ENCODE measurements at places on chromosomes 3 and 15.

GRCh38 chr15:51483985-51484384 lies 138.6 kb downstream of the DMXL2 start:
- DNase-seq = no peak

- DNase-seq = no peak
These were observed 325.9 kb upstream of the TBL1XR1 start for GRCh38 chr3:177523067-177523675.

- DNase-seq = no peak
These were observed 164.5 kb downstream of the SLCO3A1 start for GRCh38 chr15:92017882-92018534.

DNA sequence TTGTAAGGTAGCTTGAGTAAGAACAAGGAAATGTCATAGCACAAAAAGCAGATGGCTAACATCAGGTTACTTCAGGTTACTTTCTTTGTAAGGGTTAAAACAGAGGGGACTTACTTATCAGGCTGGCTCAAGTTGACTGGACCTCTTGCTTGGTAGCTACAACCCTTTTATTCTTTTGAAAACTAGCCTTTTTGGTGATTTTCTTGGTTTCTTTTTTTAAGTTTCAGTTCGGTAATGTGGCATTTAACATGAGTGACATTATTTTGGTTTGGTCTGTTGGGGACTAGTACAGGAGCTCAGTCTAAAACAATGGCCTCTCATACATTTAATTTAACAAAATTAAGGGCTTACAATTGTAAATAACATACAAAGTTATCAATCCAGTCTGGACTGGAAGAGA lies 621.4 kb downstream of the OTOL1 start:
- DNase-seq = no peak

- DNase-seq = no peak
These were observed 317.4 kb upstream of the LRRFIP2 start for GRCh38 chr3:37491776-37492175.

DNA sequence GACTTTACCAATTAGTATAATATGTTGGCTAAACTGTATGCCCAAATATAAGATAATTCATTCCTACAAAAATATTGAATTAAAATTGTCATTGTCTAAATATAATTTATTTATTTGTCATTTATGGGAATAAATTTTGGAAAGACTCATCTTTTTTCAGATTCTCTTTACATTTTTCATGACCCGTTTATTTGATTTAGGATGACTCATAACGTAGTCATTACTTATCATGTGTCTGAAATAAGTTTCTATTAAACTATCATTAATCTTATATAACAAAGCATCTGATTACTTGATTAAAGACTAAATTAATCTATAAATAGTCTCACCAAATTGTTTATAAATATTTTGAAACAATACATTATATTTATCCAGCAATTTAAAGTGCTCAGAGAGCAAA lies 516.6 kb downstream of the CADM2 start:
- DNase-seq = no peak

GRCh38 chr3:128006061-128007032 lies 45.9 kb upstream of the SEC61A1 start:
- no peak for DNase-seq

DNA sequence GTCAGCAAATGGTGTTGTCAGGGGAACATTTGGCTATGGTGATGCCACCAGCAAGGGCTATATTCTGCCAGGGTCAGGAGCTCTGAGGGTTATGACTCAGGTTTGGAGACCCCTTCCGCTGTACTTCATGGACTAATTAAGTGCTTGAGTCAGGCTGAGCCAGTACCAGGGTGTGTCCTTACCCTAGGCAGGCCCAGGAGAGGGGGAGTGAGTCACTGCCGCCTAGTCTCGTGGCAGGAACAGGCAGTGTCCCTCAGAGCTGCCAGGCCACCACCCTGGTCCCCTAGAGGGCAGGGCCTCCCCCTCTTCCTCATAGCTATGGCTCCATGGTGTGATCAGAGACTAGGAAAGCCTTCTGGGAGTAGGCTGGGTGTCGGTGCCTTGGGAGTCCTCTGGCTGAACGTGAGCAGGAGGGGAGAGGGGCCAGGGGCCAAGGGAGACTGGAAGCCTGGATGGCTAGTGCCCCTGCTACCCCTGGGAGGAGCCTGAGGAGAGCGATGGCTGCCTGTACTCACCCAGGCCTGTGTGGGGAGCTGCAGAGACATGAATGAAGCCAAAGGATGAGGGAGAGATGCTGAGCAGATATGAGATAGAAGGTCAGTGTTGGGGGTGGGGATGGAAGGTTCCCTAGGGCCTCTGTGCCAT lies 10.6 kb downstream of the MAPKAPK3 start:
- DNase-seq = no peak

All from CD4-positive, alpha-beta T cell treated with Interleukin-17A for 4 hours (primary cell).